EL (cell line): ENCODE measurements at places on chromosomes 12 and 14.

DNA sequence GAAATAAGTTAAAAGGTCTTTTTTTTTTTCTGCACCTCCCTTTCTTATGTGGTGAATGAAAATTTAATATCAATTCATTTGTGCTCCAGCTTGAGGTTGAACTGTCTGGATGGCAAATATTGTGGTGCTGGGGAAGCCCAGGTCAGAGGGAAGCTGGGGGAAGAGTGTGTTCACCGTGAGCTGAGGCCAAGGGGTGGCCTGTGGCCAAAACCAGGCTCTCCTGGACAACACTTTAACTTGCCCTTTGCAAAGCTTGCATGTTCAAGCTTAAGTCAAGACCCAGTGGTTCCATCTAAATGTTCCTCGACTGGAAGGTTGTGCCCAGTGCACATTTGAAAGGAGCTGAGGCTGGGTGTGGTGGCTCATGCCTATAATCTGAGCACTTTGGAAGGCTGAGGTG, 28.8 kb downstream of the DRAM1 start:
- DNase-seq, result no peak

DNA sequence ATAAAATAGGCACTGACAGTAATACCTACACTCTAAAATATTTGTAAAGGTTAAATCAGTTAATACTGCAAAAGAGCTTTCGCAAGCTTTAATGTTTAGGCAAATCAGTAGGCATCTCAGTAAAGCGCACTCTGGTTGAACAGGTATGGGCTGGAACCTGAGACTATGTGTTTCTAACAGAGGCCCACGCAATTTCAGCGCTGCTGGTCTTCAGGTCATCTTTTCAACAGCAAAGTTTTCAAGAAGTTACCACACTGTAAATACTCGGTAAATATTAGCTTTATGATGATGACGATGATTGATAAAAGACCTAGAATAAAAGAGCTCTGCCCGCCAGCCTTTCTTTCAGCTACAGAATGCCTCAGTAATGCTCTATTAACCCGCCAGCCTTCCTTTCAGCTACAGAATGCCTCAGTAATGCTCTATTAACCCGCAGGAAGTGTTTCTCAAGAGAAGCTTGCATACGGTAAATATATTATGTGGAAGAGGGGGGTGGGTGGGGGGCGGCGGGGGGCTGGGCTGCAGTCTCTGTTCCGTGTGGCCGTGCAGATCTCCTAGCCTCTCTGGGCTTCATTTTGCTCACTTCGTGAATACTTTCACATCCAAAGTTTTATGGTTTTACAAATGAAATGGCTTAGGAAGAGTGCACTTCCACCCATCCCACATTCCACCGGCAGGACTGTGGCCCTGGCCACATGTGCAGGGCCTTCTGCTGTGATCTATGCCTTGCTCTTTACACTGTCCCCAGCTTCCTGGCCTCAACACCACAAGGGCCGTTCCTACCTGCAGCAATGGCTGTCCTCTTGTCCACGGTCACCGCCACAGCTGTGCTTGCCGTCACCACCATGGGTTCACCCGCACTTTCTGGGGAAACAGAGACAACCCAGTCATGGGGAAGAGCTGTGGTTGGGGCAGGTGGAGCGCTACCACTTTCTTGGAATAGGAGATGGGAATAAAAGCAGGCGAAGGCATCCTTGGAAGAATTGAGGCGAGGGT, 19.9 kb downstream of the LRTM2 start:
- DNase-seq, result no peak

DNA sequence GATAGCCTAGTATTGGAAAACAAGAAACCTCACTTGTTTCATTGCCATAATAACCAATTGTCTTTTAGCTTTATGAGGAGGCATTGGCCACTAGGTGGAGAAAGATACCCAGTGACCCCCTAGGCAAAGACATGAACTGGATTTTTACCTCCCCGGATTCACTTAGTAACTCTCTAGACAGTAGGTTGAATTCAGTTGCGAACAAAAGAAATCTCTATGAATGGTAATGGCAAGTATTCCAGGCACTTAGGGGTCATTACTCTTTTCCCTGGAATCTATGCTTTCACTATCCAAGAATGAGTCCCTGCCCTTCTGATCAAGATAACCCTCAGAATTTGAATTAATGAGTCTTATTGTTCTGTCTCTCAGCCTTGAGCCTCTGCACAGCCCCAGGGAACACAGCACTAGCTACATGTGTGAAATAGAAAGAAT, 29.5 kb upstream of the RHOJ start:
- peak; percentile 77 for DNase-seq

GRCh38 chr12:87051621-87052020, 795.4 kb upstream of the MGAT4C start:
- DNase-seq, result no peak

DNA sequence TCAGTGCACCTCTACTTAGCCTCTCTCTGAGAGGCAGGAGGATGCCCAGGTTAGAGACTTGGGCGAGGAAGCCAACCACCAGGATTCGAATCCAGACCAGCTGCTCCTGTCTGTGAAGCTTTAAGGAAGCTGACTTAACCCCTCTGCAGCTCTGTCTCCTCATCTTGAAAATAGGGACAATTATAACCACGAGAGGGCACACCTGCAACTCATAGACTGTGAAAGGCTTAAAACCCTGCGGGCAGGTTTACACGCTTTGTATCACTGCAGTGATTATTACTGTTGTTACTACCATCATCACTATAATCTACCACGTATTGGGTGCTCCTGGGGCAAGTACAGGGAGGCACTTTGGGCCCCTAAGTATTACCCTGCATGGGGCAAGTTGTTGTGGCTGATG, 379.8 kb downstream of the VRK1 start:
- no peak for DNase-seq

- DNase-seq, result peak; percentile 55
Measured at GRCh38 chr14:67704484-67705089, 2.9 kb downstream of the RDH12 start.

- peak; percentile 13 for DNase-seq
Measured at GRCh38 chr14:90274019-90274418, 17.7 kb downstream of the PSMC1 start.
